ENCODE measurements at places on chromosomes 16 and 17.

DNA sequence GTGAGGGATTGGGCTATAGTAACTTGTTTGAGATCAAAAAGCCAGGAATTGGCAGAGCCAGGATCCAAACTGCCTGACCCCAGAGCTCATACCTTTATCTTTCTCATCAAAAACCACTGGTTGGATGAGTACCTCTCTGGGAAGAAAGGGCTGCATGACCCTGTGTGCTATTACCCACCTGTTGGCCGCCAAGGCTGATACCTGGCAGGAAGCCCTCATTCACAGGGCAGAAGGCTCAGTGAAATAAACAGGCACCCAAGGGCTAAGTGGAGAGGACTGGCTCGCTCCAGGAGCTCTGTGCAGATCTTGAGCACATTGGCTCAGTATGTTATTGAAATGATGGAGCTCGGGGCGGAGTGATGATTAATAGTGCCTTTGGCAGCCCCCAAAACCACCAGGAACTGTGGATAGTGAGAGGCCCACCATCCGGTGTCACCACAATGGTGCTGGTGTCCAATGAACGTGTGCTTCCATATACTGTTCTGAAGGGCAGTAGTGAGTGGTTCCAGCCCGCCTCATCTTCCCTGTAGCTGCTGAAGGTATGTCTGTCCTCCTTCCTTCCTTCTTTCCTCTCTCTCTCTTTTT lies 197.6 kb downstream of the MSI2 start:
- H3K27me3 ChIP-seq: no peaks in the 10 kb centered on the region
- no peaks in the 10 kb centered on the region for H3K36me3 ChIP-seq
- DNase-seq: no peak
- no peak overlapping the region for H3K4me3 ChIP-seq
- no peak overlapping the region for H3K27ac ChIP-seq
- H3K4me1 ChIP-seq: peaks cover 60% of the 10 kb centered on the region

GRCh38 chr17:75566834-75567233 lies 20.8 kb upstream of the MYO15B start:
- no peaks in the 10 kb centered on the region for H3K27me3 ChIP-seq
- no peak overlapping the region for H3K27ac ChIP-seq
- H3K4me3 ChIP-seq: no peak overlapping the region
- H3K36me3 ChIP-seq: peaks cover 15% of the 10 kb centered on the region
- DNase-seq: no peak

- DNase-seq: peak; percentile 87
- peaks cover 8% of the 10 kb centered on the region for H3K4me1 ChIP-seq
- no peaks in the 10 kb centered on the region for H3K36me3 ChIP-seq
- H3K4me3 ChIP-seq: no peak overlapping the region
- no peaks in the 10 kb centered on the region for H3K27me3 ChIP-seq
Observed at GRCh38 chr17:39738568-39738901, 797 bp downstream of the GRB7 start.

DNA sequence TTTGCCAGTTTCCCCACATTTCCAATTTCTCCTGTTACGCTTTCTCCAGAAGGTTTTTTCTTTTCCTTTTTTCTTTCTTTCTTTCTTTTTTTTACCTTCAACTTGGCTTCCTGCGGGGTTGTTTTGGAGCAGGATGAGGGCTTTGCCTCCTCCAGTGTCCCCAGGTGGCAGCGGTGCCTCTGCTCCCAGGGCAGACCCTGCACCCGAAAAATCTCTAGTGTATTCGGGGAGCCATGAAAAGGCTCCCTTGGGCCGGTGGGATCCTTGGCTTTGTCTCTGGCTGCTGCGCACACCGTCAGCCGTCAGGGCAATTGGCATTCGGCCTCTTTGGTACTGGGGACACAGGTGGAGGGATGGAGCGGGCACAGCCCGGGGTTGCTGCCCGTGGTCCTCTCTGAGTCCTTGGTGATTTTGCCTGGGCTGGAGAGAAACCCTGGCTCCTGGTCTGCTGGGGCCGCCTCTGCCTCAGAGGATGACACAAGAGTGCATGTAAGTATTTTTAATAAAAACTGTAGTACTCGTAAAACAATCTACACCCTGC lies 846 bp downstream of the ITGB3 start:
- DNase-seq: peak; percentile 2
- H3K27me3 ChIP-seq: peaks cover 14% of the 10 kb centered on the region
- no peak overlapping the region for H3K27ac ChIP-seq
- H3K4me3 ChIP-seq: peak overlapping the region; percentile 41

- no peaks in the 10 kb centered on the region for H3K27me3 ChIP-seq
- H3K36me3 ChIP-seq: no peaks in the 10 kb centered on the region
- H3K4me1 ChIP-seq: no peaks in the 10 kb centered on the region
- no peak for DNase-seq
Observed at GRCh38 chr17:81794509-81794908, 9.4 kb upstream of the GCGR start.

DNA sequence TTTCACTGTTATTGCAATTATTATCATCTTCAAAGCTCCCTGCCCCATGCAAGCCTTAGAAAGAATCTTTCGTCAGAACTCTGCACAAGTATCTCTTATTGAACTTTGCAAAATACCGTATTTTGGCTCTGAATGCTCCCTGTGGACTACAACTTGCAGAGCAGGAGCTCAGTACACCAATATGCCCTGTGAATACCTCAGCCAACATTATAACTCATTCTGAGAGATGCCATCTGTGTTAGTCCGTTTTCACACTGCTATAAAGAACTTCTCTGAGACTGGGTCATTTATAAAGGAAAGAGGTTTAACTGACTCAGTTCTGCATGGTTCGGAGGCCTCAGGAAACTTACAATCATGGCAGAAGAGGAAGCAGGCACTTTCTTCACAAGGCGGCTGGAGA lies 87.2 kb upstream of the XYLT1 start:
- no peak overlapping the region for H3K4me3 ChIP-seq

DNA sequence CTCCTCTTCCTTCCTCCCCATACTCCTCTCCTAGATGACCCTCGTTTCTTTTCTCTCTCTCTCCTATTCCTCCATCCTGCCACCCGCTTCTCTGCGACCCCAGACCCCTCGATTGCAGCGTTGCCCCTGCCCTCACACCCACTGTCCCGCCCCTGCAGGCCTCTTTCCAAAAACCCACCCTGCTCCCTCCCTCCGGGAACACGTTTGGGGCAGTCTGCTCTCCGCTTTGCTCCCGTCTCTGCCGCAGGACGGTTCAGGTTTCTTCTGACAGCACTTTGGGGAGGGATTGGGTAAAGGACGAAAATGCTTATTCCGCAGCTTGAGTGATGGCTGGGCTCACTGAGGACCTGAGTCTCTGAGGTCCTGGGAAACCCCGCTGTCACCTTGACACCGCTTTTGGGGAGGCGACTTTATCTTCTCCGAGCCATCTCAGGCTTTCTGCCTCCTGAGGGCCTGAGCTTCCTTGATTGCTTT lies 690 bp downstream of the NDE1 start:
- H3K27ac ChIP-seq: peak overlapping the region; percentile 98
- H3K27me3 ChIP-seq: no peaks in the 10 kb centered on the region
- H3K4me3 ChIP-seq: peak overlapping the region; percentile 88
- DNase-seq: peak; percentile 40

DNA sequence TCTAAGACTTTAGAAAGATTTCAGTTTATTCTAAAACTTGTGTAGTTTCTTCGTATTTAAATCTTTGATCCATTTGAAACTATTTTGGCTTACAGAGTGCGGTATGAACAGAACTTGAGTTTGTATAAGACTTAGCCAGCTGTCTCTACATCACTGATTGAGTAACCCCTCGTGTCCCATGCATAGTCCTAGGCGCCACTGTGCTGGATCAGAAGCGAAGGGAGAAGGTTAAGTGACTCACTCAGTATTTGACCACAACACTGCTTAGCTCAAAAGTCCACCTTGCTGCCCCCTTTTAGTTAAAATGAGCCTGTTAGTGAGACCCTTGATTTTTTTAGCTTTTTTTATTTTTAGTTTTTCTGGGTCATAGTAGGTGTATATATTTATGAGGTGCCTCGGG lies 28.4 kb downstream of the CD300LB start:
- DNase-seq: no peak
- no peaks in the 10 kb centered on the region for H3K27me3 ChIP-seq
- no peaks in the 10 kb centered on the region for H3K36me3 ChIP-seq
- H3K4me3 ChIP-seq: no peak overlapping the region
- no peaks in the 10 kb centered on the region for H3K4me1 ChIP-seq
- H3K27ac ChIP-seq: no peak overlapping the region
